GM10248 (cell line): ENCODE measurements at places on chromosomes 13 and 19.

- DNase-seq, result no peak
These were observed 300.4 kb downstream of the DLEU7 start for GRCh38 chr13:50543141-50543540.

GRCh38 chr13:106132216-106132615 lies 403.2 kb downstream of the EFNB2 start:
- DNase-seq, result no peak

DNA sequence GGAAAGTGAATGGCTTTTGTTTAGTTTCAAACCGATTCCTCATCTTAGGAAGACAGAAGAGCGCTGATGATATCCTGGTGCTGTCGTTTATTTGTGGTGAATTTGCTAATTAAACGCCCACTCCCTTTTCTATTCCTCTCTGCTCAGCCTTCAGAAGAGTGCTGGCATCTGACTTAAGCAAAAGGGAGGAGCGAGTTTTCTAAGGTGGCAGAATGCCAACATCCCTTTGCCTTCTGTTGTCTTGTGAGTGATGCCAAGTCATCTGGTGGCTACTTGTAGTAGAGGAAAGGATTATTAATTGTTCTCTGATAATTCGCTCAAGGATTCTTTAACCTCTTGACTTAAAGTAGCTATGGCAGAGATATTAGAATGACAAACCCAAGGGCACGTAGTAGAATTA lies 68.1 kb downstream of the ERCC5 start:
- no peak for DNase-seq

- no peak for DNase-seq
These were observed 9.9 kb downstream of the SERTM1 start for GRCh38 chr13:36683701-36684100.

GRCh38 chr13:47206111-47206510 lies 309.3 kb upstream of the HTR2A start:
- no peak for DNase-seq

DNA sequence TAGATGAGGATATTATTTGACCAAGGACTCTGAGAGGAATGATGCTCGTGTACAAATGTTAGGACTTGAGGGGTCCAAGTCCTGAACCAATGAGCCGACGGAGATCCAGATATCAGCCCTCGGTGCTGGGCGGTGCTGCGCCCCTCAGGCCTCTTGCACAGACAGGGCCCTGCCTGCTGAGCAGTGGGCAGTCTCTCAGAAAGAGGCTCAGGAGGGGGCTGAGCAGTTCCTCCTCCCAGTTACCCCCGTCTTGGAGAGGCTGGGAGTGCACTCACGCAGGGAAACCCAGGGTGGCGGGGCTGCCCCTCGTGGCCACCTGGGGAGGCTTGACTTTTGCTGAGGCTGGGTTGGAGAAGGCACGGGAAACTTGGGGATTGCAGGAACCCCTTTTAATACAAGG lies 18.4 kb downstream of the TEX29 start:
- DNase-seq, result no peak

- DNase-seq, result no peak
These were observed 319 bp downstream of the NKG7 start for GRCh38 chr19:51372021-51372648.

- no peak for DNase-seq
These were observed 522.1 kb downstream of the DCT start for GRCh38 chr13:93957371-93957770.

- DNase-seq, result no peak
These were observed 19.2 kb upstream of the PHF11 start for GRCh38 chr13:49476529-49476928.

DNA sequence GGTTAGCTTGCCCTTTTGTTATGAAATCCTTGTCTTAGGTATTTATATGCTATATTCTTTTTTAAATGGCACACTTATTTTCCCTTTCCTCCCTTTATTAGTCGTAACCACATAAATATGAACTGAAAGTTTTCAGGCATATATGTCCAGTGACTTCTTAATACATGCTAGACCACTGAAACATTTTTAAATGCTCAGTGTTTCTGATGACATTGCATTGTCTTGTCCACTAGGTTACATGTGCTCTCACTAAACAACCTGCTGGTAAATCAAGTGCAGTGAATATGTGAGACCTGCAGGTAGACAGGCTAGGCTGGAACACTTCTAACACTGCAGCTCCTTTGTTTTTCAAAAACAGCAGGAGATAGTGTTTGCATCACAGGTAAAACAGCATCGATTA lies 332.6 kb upstream of the DACH1 start:
- DNase-seq, result no peak

- DNase-seq, result no peak
These were observed 38.0 kb downstream of the FAM124A start for GRCh38 chr13:51260154-51260553.

DNA sequence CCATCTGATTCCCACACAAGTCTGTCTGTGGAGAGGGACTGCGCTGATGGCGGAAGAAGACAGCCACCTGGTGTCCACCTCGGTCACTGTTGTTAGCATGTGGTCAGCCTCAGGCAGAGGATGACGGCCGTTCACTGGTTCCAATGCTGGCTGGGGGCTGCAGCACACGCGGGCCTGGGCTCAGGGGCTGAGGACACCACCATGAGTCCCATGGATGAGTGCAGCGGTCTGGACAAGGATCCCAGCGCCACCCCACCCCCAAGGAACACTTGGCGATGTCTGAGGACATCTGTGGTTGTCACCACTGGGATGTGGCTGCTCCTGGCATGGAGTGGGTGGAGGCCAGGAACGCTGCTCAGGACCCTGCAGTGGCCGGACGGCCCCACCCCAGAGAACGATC lies 10.9 kb downstream of the DPP9 start:
- DNase-seq, result no peak

- peak; percentile 67 for DNase-seq
These were observed 24.0 kb downstream of the USP12 start for GRCh38 chr13:27147530-27148170.

DNA sequence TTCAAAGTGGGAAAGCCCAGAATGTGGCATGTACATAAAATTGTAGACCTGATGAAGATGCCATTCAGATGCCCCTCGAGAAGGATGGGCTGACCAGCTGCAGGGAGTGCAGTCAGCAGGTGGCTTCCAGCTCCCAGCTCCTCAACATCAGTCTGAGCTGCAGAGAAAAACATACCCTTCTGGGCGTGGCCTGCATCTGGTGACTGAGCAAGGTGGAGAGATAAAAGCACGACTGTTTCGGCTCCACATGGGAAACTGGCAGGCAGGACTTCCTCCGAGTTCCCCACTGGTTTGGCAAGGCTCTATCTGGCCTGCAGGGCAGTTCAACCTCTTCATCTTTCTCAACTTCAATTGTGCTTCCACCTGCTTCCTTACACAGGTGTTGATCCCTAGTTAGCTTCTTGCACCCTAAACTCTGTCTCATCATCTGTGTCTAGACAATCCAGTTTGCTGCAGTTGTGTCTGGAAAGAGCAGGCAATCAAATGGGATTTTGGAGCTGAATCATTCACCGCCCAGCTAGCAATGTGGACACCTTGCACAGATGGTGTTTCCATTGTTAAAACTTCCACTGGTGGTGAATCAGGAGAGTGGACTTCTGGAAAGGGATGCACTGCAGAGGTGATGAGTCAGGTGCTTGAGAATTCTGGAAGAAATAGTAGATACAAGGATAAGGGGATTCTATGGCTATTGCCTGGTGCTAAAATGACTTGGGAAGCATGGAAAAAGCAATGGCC lies 56.8 kb downstream of the POLR1D start:
- no peak for DNase-seq

- no peak for DNase-seq
These were observed 332.2 kb downstream of the OXGR1 start for GRCh38 chr13:96662036-96662435.

GRCh38 chr13:35714588-35715377 lies 238.3 kb upstream of the MAB21L1 start:
- DNase-seq, result no peak

DNA sequence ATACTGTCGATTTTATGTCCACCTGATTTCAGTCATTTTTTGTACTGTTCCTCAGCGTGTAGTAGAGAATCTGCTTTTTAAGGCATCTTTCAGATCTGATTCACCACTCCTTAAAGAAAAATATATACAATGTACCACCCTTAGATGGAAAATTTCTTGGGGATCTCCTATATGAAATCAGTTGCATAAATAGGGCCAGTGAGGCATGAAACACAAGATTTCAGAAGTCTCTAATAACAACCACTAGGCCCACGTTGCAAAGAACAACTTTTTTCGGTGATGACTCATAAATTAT lies 1.4 kb downstream of the USP12 start:
- peak; percentile 51 for DNase-seq

DNA sequence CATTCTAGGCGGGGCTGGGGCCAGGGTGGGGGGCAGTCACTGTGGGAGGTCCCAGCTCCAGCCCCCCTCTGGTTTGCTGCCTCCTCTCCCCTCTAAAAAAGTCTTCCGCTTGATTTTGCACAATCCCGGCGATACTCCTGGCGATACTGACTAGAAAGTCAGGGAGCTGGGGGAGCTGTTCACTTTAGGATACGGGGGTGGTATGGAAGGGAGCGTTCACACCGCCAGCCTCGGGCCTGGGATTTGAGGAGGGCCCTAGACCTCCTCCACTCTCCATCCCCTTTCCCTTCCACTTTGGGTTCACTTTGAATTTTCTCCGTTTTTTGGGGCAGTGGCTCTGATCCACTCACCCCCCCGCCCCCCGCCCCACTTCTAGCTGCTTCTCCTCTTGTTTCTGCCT lies 35.0 kb downstream of the KEAP1 start:
- DNase-seq, result no peak

- DNase-seq, result no peak
These were observed 1.7 kb downstream of the CD320 start for GRCh38 chr19:8306235-8307054.

- DNase-seq, result no peak
These were observed 597.4 kb upstream of the SLITRK1 start for GRCh38 chr13:84479656-84480055.

DNA sequence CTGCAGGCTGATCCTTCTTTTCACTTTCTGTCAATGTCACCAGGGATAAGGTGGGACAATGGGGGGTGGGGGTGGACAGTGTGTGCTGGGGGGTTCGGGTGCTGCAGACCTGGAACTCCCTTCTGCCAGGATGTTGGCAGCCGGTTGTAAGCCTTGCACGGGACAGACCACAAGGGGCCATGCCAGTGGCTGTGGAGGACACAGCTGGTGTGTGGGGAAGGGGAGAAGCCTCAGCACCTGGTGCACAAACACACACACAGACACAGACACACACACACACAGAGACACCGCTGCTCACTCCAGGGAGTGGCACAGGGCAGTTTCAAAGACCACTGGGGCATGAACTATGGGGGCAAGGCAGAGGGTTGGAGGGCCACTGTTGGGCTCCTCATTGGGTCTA lies 3.6 kb downstream of the F2RL3 start:
- no peak for DNase-seq

GRCh38 chr19:49125025-49125731 lies 5.8 kb downstream of the PPFIA3 start:
- no peak for DNase-seq

DNA sequence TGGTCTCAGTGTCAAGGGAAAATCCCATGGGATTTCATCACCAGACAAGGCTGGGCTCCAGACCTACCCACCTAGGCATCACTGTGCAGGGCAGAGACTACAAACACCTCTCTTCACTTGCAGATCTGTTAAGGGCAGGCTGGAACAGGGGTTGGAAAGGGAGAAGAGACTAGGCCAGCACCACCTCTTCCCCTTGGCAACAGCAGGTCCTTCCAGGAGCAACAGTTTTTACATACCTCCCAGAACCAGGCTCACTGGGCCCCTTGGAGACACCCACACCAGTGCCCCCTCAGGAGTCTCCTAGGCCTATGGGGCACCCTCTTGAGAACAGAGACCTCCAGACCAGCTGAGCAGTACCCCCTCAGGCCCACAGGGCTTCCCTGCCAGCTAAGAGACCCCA lies 2.5 kb upstream of the UBE2M start:
- DNase-seq, result no peak
